ENCODE measurements at places on chromosomes 13 and 19. TPM values are rescaled to one million over a fixed set of nuclear protein-coding genes. Genes with fewer than 3 reads are reported as not detected.

Gene ZNF506
- 18.7 TPM for total RNA-seq

Gene CEACAM16
- total RNA-seq = not detected

Gene GIPR
- total RNA-seq = 8.3 TPM

Gene NRTN
- total RNA-seq = 1.8 TPM

Gene FPR2
- total RNA-seq = 0.47 TPM

Gene FBXO27
- 2.4 TPM for total RNA-seq

DNA sequence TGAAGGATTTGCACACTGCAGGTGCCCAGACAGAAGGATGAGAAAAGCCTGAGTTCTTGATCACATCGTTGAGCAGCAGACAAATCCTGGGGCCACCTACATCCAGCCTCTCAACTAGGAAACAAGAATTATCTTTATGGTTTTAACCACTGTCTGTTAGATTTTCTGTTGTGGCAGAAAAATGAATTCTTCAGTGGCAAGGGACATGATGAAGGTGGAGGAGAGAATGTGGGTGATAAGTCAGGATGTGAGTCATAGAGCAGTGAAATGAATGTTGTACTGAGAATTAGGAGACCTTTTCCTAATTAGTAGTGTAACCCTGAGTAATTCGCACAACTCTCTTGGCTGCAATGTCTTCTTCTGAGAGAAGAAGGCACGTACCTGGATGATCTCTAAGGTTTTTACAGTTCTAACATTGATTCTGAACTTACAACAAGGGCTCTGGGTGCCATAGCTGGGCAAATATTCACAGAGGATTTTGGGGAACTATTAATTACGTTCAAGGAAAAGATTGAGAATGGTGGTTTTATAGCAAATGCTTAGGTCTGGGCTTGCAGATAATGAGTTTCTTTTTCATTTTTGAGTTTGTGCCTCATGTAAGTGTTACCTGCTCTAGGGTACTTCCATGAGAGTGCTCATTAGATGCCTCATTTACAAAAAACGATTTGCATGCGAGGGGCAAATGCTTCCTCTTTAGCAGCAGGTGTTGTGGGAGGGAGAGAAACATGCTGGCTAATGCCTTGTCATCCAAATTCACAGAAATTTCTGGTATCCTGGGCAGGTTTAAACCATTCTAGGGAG is 111.0 kb upstream of the KL start:
- no peak for DNase-seq

DNA sequence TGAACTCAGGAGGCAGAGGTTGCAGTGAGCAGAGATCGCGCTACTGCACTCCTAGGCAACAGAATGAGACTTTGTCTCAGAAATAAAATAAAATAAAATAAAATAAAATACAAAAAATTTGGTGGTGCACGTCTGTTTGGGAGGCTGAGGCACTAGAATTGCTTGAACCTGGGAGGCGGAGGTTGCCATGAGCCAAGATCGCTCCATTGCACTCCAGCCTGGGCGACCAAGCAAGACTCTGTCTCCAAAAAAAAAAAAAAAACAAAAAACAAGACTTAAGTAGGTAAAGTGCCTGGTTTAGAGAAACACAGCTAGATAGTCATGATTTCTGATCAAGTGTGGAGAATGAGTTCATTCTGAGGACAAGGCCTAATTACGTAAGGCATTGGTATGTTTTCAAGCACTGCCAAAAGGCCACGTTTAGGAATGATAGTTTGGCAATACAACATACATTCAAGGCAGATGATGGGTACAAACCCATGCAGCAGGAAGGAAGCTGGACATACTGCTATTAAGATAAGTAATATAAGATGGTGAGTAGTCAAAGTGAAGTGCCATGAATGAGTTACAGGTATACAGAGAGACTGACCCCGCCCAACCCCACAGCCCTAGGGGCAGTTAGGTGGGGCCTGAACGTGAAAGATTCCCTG is 4.8 kb upstream of the UCHL3 start:
- DNase-seq = no peak

GRCh38 chr19:3612901-3613741 is 6.4 kb upstream of the TBXA2R start:
- no peak for DNase-seq

DNA sequence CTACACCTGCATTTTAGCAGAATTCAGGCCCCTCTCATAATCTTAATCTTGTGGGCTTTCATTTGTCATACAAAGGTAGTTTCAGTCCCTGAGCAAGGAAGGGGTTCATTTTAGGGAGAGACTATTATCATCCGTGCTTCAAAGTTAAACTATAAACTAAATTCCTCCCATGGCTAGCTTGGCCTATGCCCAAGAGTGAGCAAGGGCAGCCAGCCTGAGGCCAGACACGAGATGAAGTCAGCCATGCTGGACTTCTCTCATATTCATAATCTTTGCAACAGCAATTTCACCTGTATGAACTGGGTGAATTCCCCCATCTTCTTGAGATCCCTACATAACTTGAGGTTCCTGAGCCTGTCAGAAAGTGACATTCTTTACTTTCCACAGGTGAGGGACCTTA is 13.0 kb downstream of the ERICH4 start:
- DNase-seq = no peak

GRCh38 chr13:113179374-113180230 is 21.2 kb downstream of the PROZ start:
- DNase-seq = no peak

DNA sequence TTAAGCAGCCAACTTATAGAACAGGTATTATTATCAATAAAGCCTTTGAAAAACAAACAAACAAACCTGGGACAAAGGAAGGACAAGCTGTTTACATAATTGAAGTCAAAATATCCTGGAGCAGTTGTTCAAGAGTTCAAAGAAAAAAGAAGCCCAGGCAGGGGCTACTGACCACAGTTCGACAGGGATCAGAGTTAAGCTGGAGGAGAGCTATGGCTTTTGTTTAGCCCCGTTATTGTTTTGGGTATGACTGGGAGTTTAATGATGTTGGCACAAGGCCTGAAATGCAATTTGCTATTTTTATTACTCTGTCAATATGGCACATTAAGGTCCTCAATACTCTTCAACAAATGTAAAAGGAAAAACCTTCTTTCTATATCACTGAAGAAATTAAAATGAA is 624.4 kb upstream of the KLHL1 start:
- DNase-seq = no peak
